ENCODE measurements at places on chromosomes 1 and 21. TPM values are rescaled to one million over a fixed set of nuclear protein-coding genes. Genes with fewer than 3 reads are reported as not detected.

- H3K4me3 ChIP-seq, result no peak overlapping the region
- H3K27me3 ChIP-seq, result no peaks in the 10 kb centered on the region
- no peak for DNase-seq
- H3K4me1 ChIP-seq, result peaks cover 7% of the 10 kb centered on the region
- no peak overlapping the region for H3K27ac ChIP-seq
- H3K36me3 ChIP-seq, result no peaks in the 10 kb centered on the region
Measured at GRCh38 chr1:217088521-217089284, 365.5 kb upstream of the ESRRG start.

MIB2 gene
- total RNA-seq, result 61.6 TPM

DNA sequence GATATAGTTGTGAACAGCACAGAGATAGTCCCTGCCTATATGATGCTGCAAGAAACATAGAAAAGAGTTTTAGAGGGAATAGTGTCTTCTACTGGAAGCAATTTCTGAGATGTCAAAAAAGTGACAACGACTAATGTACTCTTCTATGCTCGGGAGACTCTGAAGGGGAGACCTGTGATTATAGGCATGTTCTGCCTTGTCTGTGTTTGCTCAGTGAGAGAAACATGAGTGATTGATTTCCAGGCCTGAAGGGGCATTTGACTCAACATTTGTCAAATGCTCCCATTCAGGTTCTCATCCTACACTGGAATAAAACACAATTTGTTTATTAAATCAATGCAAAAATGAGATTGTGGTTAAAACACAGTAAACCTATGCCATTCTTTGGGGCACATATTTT is 131.8 kb downstream of the CTH start:
- peaks cover 2% of the 10 kb centered on the region for H3K27me3 ChIP-seq
- H3K4me1 ChIP-seq, result no peaks in the 10 kb centered on the region
- no peak for DNase-seq
- no peaks in the 10 kb centered on the region for H3K36me3 ChIP-seq

GRCh38 chr1:221437926-221438325 is 304.0 kb downstream of the DUSP10 start:
- H3K36me3 ChIP-seq, result no peaks in the 10 kb centered on the region
- no peaks in the 10 kb centered on the region for H3K4me1 ChIP-seq
- no peak overlapping the region for H3K4me3 ChIP-seq
- H3K27ac ChIP-seq, result no peak overlapping the region

TNFRSF8 gene
- 0.34 TPM for total RNA-seq

L1TD1 gene
- total RNA-seq, result 0.41 TPM

Measured in adrenal gland (tissue), 19 donors.